CD4-positive, alpha-beta T cell treated with Interleukin-17A for 1 hour (primary cell): ENCODE measurements at places on chromosomes 6 and 20.

GRCh38 chr6:129606664-129607063, 103.3 kb downstream of the ARHGAP18 start:
- DNase-seq, result no peak

DNA sequence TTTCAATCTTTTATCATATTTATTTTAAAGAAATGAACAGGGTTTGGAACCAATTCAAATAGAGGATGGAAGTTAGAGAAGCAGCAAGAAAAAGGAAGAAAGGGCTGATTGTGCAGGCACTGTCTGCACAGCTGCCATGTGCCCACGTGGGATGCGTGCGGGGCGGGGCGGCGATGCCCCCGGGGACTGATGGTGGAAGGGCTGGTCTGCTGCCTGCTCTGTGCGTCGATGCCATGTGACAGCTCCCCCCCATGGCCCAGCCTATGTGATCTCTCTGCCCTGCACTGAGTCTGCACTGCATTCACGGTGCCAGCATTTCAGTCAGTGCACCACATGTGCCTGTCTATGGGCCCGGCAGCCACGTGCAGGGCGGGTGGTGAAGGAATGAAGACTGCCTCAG, 96.4 kb downstream of the IRF4 start:
- no peak for DNase-seq

DNA sequence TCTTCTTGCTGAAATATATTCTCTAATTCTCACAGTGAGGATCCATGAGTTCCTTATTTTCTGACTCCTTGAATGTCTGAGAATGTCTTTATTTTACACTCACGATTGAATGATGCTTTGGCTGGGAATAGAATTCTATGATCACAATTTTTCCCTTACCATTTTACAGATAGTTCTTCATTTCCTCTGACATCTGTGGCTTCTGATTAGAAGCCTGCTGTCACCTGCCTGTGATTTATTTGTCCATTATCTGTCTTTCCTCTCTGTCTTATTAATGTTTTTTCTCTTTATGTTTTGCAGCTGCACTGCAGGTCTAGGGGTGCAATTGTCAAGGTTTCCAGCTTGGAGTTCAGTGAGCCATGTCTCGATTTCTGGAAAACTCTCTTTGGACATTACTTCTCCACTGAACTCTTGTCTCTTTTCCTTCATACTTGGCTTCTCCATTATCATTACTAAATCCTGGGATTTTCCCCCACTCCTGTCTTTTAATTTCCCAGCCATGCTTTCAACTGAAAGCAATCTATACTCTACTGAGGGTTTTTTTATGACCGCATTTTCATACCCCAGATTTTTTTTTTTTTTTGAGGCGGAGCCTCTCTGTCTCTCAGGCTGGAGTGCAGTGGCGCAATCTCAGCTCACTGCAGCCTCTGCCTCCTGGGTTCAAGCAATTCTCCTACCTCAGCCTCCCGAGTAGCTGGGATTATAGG, 121.2 kb upstream of the PRND start:
- DNase-seq, result no peak

DNA sequence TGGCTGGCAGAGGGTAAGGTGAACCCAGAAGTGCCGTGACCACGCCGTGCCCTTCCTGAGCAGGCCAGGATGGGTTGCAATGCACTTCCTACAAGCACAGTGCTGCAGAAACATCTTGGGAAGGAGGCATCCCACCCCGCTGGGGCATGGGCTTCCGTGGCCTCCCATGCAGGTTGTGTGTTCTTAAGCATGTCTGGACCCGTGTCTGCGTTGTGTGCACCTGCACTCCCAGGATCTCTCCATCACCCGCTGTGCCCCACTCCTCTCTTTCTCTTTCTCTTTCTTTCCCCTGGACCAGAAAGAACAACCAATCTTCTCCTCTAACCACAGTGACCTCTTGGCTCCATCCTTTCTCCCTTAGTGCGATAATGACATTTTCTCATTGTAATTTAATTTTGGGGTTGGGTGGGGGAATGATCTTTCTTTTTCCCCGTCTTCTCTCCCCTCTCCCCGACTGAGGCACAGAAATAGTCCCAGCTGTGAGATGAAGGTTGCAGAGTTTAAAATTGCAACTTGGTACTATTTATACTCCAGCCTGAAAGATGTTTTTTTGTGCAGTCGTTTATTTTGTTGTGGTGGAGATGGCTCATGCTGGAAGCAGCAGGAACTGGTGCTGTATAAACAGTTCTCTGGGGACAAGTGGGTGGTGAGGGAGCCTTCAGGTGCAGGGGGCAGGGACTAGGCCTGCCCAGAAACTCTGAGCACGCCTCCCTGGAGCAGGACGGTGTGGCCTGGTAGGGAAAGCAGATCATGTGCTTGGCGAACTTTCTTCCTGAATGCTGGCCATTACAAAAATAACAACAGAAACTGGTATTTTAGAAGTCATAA, 20.5 kb downstream of the BCAS4 start:
- no peak for DNase-seq

GRCh38 chr20:32505723-32506473, 79.2 kb downstream of the NOL4L start:
- DNase-seq, result no peak

- no peak for DNase-seq
These were observed 38.2 kb downstream of the KIF6 start for GRCh38 chr6:39686976-39687375.

DNA sequence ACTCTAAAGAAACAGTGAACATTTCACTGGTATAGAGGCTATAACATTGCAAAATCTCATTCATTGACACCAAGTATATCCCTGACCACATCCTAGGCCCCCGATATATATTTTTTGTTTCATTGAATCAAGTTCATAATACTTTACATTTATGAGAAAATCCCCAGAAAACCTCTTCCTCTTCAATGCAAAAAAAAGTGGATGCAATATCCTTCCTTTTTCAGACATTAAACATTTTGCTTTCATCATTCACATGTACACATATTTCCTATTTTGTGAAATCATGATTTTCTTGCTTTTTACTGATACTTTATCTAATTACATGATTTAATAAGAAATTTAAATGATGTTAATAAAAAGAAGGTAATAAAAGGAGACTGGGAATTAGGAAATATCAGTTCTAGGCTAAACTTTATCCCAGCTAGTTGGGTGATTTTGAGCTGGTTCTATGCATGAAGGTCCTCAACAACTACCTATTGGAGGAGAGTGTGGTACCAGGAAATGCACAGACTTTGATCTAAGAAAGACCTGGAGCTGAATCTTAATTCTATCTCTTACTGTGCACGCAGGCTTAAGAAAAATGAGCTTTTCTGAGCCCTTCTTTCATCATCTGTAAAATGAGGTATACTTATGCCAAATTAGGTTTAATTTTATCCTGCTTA, 4.9 kb downstream of the SYNE1 start:
- DNase-seq, result no peak

GRCh38 chr20:401682-402495, 6.2 kb upstream of the RBCK1 start:
- no peak for DNase-seq

- no peak for DNase-seq
These were observed 33.9 kb downstream of the TXLNB start for GRCh38 chr6:139257821-139258398.

DNA sequence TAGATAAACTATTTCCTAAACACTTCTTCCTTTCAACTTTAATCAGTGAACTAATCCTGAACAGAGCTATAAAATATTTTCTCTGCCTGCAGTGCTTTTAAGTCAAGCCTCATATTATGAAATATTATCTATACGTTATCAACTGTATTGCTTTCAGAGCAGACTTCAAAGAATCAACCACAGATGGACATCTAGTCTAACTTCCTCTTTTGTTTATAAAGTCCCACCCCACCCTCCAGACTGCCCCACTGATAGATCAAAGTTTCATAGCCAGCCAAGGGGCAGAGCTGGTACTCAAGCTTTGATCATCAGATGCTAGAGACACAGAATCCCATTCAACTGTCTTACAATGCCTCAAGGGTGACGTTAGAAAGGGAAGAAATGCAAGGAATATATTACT, 308.3 kb downstream of the LAMA2 start:
- no peak for DNase-seq

- no peak for DNase-seq
These were observed 9.4 kb downstream of the CCNC start for GRCh38 chr6:99559057-99559456.

DNA sequence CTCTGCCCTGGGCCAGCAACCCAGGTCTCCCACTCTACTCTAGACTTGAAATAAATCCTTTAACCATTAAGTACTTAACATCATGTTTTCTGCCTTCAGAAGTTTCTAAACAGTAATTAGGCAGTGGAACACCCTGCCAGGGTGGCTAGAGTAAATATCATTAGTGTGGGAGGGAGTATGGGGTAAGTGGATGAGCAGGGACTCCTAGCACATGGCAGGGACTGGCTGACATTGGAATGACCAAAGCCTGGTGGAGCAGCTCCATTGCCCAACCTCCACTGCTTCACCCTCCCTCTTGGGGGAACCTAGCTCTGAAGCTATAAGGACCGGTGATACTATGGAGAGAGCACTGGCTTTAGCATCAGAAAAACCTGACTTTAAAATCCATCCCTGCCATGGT, 167.1 kb downstream of the MAFB start:
- no peak for DNase-seq

GRCh38 chr6:155939253-155939652, 483.6 kb upstream of the NOX3 start:
- no peak for DNase-seq

- DNase-seq, result no peak
These were observed 63.2 kb downstream of the BANF2 start for GRCh38 chr20:17762873-17763557.

GRCh38 chr6:54093326-54093948, 17.8 kb upstream of the MLIP start:
- no peak for DNase-seq

DNA sequence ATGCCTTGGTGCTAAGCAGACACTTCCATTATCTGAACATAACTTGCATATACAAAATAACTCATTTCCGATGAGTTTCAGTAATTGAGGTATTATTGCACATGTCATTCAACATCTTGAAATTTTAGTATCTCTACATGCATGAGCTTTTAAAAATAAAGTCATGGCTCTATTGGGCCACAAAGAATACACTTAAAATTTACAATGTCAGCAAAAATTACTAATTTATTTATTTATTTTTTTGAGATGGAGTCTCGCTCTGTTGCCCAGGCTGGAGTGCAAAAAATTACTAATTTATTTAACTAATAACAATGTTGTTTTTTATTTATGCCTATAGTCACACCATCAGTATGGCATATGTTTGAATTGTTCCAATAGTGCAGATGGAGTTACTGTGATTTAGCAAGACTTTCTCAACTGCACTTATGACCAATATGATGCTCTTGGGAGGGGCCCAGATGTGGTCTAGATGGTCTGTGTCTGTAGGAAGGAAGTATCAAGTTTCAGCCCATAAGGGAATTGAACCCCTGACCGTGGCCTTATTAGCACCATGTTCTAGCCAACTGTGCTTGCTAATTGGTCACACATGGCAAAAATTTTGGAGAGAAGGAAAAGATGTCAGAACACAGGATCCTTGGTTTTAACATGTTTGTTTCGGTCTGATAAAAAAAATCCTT, 370.7 kb upstream of the TSHZ2 start:
- no peak for DNase-seq

- no peak for DNase-seq
These were observed 1847.3 kb upstream of the DEFB115 start for GRCh38 chr20:29409833-29410805.

DNA sequence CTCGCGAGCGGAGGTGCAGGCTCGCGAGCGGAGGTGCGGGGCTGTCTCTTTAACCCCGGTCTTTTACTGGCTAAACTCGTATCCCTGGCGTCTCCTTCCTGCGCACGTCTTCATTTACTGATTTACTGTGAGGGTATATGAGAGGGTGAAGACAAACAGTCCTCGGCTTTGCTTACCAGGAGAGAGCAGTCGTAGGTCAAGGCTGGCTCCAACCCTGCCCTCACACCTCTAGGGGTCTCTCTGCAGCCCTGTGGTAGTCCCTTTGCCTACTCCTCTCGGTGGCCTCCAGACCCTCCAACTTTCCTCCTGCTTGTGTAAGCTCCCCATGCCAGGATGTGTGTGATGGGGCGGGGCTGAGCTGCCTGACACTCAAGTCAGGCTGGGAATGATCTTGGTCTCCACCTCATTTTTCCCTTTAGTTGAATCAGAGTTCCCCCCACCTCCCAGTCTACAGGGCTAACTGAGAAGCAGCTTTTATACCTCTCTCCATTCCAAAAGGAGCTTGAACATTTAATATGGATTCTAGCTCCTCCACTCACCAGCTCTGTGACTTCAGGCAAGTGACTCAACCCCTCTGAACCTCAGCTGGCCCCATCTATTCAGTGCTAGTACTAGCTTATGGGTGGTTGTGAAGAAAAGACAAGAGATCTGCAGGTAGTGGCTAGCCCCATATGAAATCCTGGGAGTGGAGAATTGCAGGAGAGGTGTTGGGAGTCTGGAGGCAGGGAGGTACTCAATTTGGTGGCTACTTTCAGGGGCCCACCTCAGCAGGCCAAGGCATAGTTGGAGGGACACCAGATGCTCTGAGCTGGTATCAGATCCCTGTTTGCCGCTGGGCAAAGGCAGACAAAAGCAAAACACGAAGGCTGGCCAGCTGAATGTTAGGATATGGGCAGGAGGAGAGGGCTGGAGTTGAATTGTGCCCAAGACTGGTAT, 902 bp downstream of the SLC29A1 start:
- DNase-seq, result no peak

- no peak for DNase-seq
These were observed 162.0 kb upstream of the MLN start for GRCh38 chr6:33965766-33966165.

DNA sequence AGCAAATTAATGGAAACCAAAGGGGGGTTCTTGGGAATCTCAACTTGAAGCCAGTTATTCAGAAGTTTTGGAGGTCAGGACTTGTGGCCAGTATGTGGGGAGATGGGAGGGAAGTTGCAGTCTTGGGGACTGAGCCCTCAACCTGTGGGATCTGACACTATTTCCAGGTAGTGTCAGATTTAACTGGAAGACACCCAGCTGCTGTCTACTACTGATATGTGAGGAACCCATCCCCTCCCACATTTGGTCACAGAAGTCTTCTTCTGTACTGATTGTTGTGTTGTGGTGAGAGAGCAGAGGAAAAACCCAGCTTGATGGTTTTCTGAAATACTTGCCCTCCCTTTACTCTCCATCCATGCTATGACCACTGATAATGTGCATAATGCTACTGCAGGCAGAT, 134.0 kb downstream of the QRSL1 start:
- no peak for DNase-seq

DNA sequence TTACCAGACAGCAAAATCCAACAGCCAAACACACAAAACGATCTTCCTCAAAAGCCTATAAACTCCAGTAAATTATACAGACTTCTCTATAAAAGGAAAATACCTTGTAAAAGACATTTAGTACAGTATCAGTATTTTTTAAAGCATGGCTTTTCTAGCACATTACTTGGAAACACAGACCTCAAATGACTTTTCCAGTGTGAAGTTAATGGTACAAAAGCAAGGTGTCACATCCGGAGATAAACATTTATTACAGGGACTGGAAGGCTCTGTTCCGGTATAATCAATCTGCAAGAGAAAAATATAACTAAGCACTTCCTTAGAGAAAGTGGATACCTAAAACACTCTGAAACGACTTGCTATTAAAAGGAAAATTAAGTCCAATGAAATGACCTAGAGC, 17.1 kb downstream of the TMEM30A start:
- no peak for DNase-seq
